ENCODE measurements at places on chromosomes 6 and 20.

DNA sequence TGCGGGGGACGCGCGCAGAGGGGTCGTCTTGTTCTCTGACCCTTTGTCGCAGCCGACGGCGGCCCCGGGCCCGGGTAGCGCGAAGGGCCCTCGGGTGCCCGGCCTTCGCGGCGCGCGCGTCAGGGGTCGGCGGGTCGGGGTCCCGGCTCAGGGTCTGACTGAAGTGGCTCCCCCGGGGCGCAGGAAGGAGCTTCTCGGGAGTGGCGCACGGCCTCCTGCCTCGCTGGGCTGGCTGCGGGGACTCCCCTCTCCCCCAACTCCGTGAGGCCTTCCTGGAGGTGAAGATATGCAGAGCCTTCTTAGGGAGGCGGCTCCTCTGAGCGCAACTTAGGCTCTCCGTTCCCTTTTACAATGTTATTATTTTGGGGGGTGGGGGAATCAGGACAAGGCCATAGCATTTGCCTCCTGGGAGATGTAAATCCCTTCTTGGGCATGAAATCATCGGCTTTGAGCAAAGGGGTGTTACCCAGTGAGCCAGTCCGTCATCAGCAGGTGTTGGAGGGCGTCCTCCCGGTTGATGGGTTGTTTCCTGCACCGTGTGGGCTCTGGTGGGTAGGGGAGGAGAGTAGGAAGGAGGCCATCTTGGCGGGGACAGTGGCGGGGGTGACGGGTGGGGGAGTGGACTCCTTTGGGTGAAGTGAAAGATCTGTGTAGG is 523 bp downstream of the CDS2 start:
- DNase-seq: peak; percentile 70

DNA sequence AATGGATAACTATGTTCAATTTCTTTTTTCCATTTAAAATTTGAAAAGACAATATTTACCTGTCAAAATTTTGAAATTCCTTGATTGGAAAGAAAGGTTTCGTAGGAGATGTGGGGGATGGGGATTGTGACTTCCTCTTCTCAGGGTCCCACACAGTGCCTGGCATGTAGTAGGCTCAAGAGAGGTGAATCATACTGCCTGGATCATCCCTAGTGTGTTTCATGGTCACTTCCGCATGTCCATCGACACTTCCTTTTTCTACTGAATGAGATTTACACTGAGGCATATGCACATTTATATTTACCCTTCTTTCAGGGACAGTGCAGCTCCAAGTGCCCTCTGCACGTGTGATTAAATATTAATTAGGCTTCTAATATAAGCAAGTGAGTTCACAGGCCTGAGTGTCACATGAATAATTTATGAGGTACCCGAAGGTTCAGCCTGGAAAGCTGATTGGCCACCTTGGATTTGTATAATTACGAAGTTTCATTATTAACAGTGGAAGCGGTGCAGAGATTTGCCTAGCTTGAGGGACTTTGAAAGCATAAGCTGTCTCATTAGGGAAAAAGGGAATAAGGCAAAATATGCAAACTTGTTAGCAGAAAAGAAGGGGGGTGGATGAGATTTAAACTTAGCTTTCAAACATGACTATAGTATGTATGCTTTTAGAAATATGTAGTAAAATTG is 177.5 kb upstream of the MMS22L start:
- no peak for DNase-seq

- DNase-seq: no peak
These were observed at the start of gene SYTL3 for GRCh38 chr6:158649289-158650143. TSS of gene SYTL3 (plus strand) at chr6:158650054. CDS start at chr6:158663269, 13,215 bp downstream.

DNA sequence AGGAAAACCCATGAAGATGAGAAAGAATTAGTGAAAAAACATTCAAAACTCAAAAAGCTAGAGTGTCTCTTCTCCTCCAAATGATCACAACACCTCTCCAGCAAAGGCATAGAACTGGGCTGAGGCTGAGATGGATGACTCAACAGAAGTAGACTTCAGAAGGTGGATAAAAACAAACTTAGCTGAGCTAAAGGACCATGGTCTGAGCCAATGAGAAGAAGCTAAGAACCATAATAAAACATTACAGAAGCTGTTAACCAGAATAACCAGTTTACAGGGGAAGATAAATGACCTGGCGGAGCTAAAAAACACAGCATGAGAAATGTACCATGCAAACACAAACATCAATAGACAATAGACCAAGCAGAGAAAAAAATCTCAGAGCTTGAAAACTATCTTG is 904.1 kb upstream of the MANEA start:
- DNase-seq: no peak

GRCh38 chr20:62580052-62580451 is 62.3 kb upstream of the SLCO4A1 start:
- no peak for DNase-seq

DNA sequence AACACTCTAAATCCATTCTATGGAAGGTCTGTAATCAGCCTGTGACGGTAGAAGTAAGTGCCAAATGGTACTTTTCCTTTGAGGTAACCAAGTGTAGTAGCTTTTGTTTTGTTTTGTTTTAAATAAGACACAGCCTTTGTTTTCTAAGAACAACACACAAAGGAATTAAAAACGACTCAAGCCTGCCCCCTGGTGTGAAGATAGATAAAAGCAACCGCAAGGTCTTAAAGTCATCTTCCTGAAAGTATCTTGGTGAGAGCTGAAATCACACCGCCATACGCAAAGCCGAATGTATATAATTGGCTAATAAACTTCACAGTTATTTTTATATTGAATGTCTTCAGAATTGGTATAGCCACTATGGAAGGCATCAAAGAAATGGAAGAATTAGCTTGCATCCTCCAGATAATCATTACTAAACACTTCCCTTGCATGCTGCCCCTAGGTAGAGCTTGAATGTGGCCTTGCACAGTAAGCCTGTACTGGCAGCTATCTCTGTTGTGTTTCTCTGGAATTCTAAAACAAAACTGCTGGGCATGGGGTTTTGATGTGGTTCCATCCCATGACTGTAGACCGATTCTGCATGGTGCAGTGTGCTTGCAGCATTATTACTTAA is 95.6 kb downstream of the LAMP5 start:
- DNase-seq: peak; percentile 32

DNA sequence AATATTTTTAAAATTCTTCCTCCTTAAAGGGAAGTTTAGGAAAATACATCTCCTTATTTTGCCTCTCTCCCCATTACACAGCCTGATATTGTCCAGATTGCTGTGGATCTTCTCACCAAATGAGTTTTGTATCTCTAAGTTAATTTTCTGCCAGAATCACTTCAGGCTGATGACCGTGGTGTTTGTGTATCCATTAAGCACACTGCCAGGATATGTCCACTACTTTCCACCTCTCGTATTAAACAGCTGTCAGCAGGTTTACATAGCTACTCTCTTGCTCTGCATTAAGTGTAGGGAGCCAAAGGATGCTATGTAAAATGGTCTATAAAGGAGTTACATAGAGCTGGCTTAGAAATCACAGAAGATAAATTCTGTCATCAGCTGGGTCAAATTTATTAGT is 201.1 kb downstream of the ZFAND3 start:
- peak; percentile 14 for DNase-seq

DNA sequence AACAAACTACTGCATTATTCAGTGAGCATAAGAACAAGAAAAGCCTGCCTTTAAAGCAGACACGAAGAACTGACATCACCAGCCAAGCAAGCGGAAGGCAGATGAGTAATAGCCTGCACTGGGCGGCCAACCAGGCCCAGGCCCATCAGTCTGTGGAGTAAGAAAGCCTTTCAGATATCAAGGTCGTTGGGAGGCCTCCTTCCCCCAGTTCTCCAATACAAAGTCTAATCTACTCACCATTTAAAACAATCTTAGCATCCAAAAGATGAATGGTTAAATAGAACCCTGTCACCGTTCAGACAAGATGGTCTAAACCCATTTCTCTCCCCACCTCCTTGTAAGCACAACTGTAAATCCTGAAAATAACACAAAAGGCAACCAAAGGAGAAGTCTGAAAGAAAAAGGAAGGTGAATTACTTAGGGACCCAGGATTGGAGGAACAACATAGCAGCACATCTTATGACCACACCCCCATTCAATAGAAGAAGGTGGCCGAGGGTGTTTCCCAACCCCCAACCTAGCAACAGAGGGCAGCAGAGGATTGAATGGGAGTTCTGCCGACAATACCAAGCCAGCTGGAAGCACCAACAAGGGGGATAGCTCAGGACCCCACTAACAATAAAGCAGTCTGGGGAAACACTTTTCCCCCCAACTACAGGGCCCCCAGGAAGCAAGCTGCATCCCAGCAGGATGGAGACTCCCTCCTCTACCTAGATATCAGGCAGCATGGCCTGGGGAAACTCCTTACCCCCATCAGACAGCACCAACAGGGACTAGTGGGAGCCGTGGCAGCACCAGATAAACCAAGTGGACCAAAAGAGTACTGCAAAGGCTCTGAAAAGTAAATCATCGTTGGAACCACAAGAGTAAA is 67.9 kb downstream of the ZHX3 start:
- DNase-seq: peak; percentile 18

- DNase-seq: no peak
These were observed 196.5 kb downstream of the SLC24A3 start for GRCh38 chr20:19408971-19409370.

DNA sequence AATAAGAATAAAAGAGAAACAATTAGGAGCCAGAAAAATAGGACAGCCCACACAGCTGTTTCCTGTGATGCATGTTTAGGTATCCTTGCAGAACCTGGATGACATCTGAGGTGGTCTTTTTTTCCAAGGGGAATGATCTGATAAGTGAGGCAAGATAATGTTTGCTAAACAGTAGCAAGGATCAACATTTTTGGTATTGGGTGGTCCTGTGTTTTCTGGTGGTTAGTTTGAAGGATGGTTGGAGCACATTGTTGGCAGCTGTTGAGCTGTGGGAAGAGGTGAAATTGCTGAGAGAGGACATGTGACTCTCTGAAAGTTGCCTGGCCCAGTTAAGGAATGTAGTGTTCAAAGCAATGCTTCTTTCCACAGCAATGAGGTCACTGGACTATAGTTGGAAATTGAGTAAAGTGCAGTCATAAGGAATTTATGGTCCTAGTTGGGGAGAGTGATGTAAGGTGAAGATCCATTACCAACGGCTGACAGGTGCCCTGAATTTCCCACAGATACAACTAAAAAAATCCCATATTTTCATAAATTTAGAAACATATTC is 270.2 kb upstream of the IMPG1 start:
- no peak for DNase-seq

DNA sequence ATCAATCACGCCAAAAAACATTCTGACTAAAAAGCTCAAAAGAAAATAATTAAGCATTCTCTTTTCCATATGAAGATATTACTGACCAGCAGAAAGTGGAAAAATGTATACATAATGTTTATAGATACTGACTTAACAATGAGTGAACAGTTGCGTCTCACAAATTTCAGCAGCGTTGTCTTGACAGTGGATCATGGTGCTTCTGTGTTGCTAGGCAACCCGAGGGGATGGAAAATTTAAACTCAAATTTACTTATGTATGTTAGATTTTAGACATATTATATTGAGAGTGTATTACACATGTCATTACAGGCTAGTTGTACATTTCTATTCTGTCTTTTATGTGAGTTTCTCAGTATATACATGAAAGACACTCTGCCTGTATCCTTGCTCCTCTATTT is 110.2 kb downstream of the LAMA2 start:
- DNase-seq: no peak

GRCh38 chr6:51467231-51467952 is 620.0 kb downstream of the PKHD1 start:
- DNase-seq: no peak

DNA sequence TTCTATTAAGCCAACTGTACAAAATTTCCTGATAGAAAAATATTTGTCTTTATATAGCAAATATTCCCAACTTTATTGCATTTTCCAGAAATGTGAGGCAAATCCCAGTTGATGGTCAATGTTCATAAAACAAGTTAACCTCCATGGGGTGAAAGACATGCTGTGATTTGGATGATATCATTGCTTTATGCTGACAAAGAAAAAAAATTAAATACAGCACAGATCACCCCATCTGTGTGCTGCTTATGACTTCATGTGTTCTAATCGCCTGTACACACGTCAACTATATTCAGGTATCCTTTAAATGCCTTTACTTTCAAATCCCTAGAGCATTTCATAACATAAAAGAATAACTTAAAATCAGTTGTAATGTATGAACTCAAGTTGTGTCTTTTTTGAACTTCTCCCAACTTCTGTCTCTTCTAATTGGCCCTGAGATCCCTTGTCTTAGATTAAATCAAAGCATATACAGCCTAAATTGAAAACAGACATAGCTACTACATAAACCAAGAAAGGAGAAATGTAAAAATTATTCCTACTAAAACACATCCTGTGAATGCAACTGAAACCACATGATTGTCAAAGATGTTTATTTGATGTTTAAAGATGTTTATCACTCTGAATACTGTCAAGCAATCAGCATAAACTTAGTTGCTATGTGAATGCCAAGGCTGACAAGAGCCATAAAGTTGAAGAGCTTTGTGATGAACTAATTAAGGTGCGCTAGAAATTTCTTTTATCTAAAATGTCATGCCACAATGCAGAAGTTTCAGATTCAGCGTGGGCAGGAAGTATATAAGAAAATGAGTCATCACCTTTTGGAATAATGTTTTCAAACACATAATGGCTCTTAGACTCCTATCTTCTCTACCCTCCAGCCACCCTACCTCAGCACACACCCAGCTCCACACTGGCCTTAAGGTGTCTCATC is 68.7 kb downstream of the FILIP1 start:
- no peak for DNase-seq

Data from SK-N-SH (cell line).